ENCODE measurements at places on chromosomes 16 and 17.

GRCh38 chr16:58628845-58629732 is 537 bp downstream of the CNOT1 start:
- peak; percentile 54 for DNase-seq

DNA sequence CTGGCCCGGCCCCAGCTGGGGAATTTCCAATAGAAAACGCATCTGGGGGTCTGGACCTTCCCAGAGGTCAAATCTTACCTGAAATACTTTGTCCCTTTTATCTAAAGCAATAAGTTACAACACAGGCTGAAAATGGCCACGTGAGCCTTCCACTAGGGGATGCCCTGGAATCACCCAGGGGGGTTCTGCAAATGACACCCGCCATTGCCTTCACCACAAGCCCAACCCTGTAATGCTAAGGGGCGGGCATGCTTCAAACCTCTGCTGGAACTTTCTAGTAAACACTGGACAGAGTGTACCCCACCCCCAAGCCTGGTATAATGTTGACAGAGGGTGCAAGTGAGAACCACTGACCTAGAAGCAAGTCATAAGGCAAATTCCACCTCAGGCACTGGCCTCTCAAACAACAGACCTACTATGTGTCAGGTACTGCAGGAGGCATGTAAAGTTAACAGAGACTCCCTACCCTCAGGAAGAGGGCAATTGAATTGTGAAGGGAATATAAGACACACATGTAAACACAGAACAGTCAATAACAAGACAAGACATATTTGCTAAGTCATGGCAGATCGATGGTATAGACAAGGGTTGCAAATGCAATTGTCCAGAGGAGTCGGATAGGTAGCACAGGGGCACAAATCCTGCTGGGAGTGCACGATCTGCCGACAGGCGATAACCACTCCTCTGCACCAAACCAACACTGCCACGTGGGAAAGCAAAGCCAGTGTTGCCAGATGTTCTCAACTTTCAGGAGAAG is 59.0 kb downstream of the ARHGAP17 start:
- no peak for DNase-seq

DNA sequence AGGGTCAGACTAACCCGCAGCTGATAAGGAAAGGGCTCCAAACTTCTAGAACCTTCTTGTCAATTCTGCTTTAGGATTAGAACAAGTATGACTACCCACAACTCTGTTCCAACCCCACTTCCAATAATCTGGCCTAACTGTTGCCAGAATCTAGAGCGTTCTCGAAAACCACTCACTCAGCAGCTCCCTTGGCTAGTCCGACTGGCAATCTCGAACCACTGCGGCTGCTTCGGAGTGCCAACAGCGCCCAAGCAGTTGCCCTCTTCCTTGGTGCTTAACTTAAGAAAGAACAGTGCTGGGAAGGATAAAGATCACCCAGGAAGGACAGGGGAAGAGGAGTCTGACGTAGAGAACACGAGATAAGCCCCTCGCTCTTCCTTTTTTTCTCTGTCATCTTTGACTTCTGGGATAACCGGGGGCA is 818 bp downstream of the DNAJC7 start:
- DNase-seq: no peak

GRCh38 chr16:27890866-27891265 is 172.6 kb downstream of the GSG1L start:
- no peak for DNase-seq

- no peak for DNase-seq
Observed at GRCh38 chr17:59027750-59028149, 78.9 kb downstream of the TRIM37 start.

GRCh38 chr16:48361012-48361411 is 24.2 kb downstream of the SIAH1 start:
- no peak for DNase-seq

- DNase-seq: peak; percentile 74
Observed at GRCh38 chr17:58285422-58285810, 4.7 kb upstream of the MPO start.

GRCh38 chr16:67186550-67186950 is 2.8 kb upstream of the MATCAP1 start:
- DNase-seq: no peak

DNA sequence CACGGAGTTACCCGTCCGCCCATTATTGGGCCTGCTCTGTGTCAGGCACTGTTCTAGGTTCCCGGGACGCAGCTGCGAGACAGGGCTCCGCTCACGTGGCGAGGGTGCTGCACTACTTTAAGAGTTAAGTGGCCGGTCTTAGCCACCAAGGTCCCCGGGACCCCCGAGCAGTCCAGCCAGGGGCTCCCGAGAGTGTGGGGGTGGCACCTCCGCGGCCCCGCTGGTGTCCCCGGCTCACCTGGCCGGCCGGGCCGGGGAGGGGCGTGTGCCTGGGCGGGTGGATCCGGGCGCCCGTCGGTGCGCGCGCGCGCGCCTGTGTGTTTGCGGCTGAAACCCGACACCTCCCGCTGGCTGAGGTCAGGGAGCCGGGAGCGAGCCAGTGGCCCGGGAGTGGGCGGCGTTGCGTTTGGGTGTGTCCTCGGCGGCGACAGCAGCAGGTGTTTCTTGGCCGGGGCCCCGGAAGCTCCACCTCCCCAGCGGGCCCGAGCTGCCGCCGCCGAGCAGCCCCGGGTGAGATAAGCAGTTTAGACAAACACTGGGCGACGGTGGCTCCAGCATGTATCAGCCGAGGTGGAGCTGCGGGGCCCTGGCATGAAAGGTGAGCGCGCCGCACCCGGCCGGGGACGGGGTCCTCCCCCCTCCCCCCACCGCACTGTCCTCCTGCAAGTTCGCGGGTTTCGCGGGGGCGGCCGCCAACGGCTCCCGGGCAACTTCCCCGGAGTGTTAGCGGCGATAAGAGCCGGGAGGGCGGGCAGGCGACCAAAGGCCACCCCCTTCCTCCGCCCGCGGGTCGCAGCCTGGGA is at the start of gene GSE1:
TSS of gene GSE1 (plus strand) at position 522 of the 803 bp plus-strand sequence. CDS start at position 592, 70 bp downstream.
- peak; percentile 93 for DNase-seq

GRCh38 chr17:41663451-41664171 is 25.1 kb upstream of the EIF1 start:
- no peak for DNase-seq

GRCh38 chr16:6286176-6286575 is 1046.5 kb upstream of the RBFOX1 start:
- DNase-seq: no peak

- DNase-seq: peak; percentile 60
Observed at GRCh38 chr17:8153957-8154607, 1.9 kb upstream of the PER1 start.

- no peak for DNase-seq
Observed at GRCh38 chr16:69930117-69930776, 20.9 kb upstream of the CLEC18A start.
